Suppressor macrophage treated with lipopolysaccharide for 4 hours (primary cell): ENCODE measurements at places on chromosomes 2 and 18.
A peak's percentile ranks its signal among the peaks of the same experiment; 100 is the strongest.

- DNase-seq: no peak
Measured at GRCh38 chr2:109346601-109347228, 217.7 kb downstream of the SH3RF3 start.

DNA sequence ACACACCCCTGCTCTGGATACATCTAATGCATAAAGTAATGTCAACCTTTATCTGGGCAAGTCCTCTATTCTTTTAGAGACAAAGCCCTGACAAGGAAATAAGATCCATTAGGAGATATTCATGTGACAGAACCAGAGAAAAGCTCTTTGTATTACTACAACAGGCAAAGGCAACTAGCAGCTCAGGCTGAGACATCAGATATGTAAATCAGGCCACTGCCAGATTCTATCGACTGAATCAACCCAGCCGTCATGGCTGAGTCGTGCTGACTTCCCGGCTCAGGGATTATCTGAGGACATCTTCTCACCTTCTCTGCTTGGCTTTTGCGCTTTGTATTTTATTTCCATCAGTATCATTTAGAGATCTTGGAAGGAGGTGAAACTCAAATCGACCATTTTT lies 294.5 kb downstream of the PLCL1 start:
- no peak for DNase-seq

DNA sequence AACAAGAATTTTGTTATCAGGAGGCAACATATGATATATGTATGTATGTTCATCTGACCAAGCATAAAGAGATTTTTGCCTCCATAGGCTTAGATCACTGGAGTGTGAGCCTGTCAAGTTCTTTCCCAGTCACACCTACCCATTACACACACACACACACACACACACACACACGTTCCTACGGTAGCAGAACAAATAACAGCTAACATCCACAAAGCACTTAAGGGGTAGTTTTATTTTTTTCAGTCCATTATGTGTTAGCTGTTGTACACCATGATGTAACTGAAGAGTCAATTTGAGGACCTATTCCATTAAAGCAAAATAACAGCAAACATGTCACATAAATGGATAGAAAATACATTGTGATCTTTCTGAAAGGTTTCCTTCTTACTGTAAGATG lies 39.5 kb downstream of the UGP2 start:
- no peak for DNase-seq

DNA sequence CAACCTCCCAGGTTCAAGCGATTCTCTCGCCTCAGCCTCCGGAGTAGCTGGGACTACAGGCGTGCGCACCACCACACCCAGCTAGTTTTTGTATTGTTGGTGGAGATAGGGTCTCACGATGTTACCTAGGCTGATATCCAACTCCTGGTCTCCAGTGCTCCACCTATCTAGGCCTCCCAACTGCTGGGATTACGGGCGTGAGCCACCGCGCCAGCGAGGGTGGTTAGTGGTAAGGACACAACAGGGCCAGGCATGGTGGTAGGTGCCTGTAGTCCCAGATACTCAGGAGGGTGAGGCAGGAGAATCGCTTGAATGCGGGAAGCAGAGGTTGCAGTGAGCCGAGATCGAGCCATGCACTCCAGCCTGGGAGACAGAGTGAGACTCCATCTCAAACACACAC lies 26.6 kb upstream of the DUSP2 start:
- no peak for DNase-seq

- peak; percentile 82 for DNase-seq
Measured at GRCh38 chr2:28342081-28342967, 50.3 kb upstream of the FOSL2 start.

- no peak for DNase-seq
Measured at GRCh38 chr2:8193146-8193545, 488.7 kb upstream of the ID2 start.

DNA sequence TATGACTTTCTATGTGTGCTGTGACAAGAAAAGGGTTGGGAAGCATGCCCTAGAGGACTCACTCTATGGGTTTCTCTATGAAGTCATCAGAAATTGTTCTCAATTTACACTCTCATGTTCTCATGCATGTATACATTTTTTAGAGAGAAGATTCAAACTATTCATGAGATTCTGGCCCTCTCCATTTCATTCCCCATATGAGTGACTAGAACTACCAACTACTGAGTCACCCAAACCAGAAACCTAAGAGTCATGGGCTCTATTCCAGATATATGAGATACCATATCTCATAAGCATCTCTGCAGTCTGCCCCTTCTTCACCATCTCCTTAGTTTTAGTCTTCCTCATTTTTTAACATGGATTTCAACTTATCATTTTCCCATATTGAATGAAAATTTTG lies 87.7 kb downstream of the EXOC6B start:
- DNase-seq: no peak

DNA sequence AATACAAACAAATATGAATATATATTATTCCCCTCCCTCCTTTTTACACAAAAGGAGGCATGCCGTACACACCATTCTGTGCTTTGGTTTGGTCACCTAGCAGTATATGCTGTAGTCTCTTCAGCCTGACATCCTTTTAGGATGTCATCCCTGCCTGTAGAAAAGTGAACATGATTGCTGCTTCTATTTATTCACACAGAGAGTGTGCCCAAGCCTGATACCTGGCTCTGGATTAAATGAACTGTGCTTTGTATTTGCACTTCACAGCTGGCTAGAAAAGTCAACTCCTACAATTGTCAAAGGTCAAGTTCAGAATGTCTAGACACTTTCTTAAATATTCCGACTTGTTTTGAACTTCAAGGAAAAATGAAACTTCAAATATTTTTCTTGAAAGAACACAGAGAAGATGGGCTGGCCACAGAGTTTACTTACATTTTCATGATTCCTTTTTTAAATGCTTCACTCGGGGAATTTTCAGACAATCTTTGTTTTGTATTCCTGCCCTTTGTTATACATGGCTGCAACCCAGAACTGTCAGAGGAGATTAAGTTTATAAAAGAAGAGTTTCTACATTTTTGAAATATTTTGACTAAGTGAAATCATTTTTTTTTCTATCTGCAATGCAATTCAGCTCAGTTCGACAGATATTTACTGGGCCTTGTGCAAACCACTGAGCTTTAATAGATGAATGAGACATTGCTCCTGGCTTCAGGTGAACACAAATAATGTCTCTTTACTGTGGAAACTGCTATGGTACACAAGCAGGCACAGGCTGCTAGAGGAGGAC lies 33.5 kb downstream of the DAPL1 start:
- DNase-seq: no peak

DNA sequence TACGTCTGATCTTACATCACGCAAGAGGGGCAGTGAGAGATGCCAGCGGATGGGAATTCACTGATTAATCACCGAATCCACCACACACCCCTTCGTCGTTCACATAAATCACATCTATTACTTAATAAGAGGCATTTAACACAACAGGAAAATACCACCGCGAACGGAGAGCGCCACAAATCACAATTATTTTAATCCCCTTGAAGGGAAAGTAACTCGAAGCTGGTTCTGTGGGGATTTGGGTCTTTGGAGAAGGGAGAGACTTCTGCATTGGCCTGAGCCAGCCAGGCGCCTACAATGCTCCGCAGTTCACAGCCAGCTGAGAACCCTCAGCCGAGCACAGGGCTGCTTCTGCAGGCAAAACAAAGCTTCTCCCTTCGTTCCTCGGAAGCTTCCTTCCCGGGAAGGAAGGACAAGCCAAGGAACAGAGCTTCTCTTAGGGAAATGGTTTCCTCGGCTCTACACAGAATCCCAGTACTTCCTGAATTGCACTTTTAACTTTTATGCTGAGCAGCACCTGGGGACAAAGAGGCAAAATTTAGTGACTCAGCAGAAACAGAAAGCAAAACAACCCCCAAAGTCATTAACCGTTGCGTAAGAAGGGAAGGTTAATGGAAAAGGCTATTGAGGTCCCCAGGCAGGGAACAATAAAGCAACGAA lies at the start of gene LRP1B:
TSS of gene LRP1B (minus strand) at position 7 of the 660 bp plus-strand sequence. CDS start 287 bp downstream, outside the sequence.
- DNase-seq: no peak

- no peak for DNase-seq
Measured at GRCh38 chr2:32963941-32964340, 17.2 kb downstream of the LTBP1 start.

GRCh38 chr18:49639643-49640391 lies 78.0 kb downstream of the LIPG start:
- peak; percentile 19 for DNase-seq

GRCh38 chr2:101145406-101145805 lies 5.8 kb downstream of the TBC1D8 start:
- no peak for DNase-seq

DNA sequence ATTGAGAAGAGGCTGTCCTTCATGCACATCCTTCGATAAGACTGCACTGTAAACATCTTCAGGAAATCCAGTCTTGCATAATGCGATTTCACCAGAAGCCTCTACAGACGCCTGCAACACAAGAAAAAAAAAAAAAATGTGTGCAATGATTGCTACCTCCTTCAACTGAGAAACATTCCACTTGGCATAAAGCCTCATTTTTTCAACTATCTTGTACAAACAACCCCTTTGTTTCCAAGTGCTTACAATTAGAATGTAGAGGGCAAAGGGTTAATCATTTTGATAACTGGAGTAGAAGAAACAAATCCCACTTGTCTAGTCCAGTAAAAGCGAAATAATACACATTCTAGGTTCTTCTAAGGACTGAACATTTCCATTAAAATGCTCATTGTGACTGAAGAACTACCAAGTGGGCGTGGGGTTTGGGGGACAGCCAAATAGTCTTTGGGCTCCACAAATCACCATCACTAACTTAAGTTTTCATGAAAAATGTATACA lies 29.2 kb downstream of the CDH2 start:
- DNase-seq: no peak

- no peak for DNase-seq
Measured at GRCh38 chr18:23178661-23179081, 43.4 kb downstream of the CABLES1 start.

GRCh38 chr2:72848436-72849137 lies 22.8 kb upstream of the EXOC6B start:
- no peak for DNase-seq

- DNase-seq: no peak
Measured at GRCh38 chr2:215071676-215072075, 66.8 kb downstream of the ABCA12 start.

DNA sequence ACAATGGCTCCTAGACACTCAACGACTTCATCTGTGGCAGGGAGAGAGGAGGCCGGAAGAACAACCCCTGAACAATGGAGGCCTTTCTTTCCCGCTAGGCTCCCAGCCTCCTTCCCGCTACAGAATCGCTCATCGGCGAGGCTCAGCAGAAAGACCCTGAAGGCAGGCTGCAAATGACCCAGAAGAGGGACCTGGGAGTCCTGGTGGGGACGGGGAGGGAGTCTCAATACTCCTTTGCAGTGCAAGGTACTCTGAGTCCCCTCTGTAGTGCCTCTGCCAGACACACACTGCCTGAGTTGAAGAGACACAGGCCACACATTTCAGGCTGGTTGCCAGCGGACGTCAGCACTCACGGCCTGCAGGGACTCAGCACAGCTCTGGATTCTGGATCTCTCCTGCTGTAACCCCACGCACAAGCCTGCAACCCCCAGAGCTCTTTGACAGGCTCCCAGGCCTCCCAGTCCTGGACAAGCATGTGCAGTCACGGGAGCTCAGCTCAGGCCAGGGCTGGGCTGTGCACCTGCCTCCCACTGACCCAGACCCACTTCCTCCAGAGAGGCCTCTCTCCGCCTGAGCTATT lies 6.1 kb downstream of the GPR17 start:
- DNase-seq: no peak

GRCh38 chr2:45000921-45001868 lies 8.1 kb downstream of the SIX2 start:
- no peak for DNase-seq

GRCh38 chr2:224722250-224722649 lies 6.1 kb upstream of the CCDC195 start:
- DNase-seq: no peak

GRCh38 chr18:40692871-40693270 lies 1262.2 kb upstream of the PIK3C3 start:
- DNase-seq: no peak

GRCh38 chr2:235328991-235329390 lies 164.9 kb upstream of the AGAP1 start:
- no peak for DNase-seq

GRCh38 chr2:186588940-186589611 lies 780 bp upstream of the ITGAV start:
- no peak for DNase-seq

DNA sequence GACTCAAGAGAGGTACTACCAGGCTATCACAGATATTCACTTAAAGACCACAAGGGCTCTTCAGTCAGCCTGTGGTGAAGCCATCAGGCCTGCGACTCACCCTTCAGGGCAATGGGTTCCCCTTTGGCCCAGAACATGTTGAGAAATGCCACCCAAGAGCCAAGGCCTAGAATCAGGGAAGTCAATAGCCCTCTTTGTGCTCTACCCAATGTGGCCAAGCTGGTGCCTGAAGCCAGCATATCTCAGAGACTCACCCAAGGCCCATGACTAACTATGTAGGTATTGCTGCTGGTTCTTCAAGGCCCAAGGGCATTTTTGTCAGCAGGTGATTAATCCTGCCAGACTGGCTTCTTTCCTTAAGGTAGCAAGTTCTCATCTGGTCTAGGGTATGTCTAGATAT lies 338.9 kb upstream of the SETBP1 start:
- peak; percentile 30 for DNase-seq

GRCh38 chr2:60976256-60976850 lies 41.2 kb upstream of the PEX13 start:
- no peak for DNase-seq

DNA sequence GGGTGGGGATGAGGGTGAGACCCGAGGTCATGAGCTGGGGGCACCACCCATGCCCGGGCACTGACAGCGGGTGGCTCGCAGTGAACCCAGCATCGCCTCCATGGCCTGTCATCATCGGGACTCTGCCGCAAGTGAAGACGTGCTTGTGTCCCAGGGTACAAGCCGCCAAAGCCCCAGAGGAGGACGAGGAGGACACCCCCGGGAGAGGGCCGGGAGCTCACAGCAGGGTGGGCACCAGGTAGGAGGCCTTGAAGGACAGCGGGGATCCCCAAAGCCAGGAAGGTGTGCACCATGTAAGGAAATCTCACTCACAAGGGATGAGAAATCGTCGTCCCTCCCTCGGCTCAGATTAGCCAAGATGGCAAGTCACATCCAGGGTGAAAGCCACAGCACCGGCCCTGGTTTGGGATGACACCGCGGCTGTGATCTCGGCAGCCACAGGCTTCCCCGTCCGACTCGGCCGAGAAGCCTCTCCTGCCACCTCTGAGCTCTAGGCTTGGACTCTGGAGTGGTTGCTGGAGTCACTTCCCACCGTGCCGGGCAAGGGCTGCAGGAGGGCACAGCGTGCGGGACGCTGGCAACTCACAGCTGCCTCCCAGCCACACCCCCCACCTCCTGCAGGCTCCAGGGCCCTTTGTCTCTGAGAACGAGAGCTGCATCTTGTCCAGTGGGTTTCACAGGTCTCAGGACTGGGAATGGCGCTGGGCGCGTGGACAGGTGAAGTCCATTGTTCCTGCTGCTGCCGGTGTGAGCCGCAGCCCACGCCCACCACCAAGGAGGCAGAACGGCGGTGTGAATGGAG lies 81.6 kb upstream of the CTDP1 start:
- no peak for DNase-seq
